ENCODE measurements at places on chromosomes 12 and 14.

- no peak for DNase-seq
Observed at GRCh38 chr12:3667485-3667884, 85.4 kb downstream of the CRACR2A start.

GRCh38 chr14:53391631-53392285 is 238.6 kb upstream of the DDHD1 start:
- peak; percentile 96 for DNase-seq

- peak; percentile 14 for DNase-seq
Observed at GRCh38 chr14:71228711-71229110, 321.5 kb downstream of the PCNX1 start.

DNA sequence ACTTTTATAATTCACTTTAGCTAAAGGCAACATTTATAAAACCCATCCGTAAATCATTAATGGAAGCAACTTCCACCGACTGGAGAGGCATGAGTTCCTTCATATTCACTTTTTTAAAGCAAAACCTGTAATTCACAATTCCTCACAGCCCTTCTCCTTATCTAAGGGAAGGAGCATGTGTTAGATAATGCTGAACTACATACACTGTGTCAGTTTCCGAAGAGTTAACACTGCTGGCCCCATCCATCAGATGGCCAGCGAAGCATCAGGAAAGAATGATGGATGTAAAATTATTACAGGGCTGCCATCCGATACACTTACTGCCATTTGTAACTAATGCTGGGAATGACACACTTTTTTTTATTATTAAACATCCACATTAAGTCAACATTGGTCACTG is 392.8 kb downstream of the SOX5 start:
- no peak for DNase-seq

DNA sequence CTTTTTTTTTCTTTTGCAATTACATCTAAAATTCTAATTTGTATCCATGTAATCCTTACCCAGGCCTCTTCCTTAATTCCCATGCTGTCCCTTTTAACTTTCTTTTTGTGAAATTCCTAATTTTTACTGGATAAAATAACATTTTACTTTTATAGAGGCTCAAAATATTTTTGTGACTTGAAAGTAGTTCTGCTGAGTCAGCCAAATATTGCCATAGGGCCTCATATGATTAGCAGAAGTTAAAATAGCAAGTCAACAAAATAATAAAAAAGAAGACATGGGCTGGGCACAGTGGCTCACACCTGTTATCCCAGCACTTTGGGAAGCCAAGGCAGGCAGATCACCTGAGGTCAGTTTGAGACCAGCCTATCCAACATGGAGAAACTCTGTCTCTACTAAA is 2.0 kb downstream of the C3AR1 start:
- no peak for DNase-seq

GRCh38 chr12:113405694-113406093 is 2.0 kb upstream of the SDS start:
- no peak for DNase-seq

DNA sequence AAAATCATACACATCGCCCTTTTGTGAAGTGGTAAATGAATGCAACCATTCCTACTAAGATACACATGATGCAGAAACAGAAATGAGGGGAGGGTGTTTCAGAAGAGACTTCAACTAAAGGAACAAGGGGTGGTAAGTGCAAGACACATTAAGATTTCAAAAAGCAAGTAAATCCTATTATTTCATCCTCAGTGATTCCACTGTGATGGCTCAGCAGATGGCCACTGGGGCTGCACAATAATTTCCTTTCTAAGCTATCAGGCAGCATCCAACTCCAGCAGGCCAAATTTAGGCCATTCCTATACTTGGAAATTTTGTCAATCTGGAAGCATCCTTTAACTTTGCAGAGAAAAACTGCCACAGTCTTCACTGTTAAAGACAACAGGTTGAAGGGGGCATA is 272.4 kb downstream of the NELL2 start:
- DNase-seq: no peak

DNA sequence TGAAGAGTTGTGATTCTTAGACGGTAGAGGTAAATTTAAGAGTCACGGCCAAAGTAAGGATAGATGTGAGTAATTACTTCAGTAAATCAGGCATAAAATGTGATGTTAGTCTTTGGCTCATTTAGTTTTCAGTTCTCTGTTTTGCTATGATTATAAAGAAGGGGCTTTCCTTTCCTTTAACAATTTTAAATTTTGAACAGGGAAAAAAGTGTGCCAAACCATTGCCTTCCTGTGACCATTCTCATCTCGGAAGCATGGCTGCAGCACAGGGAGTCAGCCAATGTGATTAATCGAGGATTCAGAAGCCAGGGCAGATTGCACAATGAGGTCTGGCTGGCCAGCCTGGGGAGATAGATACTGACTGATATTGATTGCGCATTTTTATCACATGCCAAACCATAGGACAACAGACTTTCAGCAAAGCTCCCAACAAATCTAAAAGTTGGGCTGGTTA is 480.2 kb upstream of the PRICKLE1 start:
- DNase-seq: peak; percentile 3

DNA sequence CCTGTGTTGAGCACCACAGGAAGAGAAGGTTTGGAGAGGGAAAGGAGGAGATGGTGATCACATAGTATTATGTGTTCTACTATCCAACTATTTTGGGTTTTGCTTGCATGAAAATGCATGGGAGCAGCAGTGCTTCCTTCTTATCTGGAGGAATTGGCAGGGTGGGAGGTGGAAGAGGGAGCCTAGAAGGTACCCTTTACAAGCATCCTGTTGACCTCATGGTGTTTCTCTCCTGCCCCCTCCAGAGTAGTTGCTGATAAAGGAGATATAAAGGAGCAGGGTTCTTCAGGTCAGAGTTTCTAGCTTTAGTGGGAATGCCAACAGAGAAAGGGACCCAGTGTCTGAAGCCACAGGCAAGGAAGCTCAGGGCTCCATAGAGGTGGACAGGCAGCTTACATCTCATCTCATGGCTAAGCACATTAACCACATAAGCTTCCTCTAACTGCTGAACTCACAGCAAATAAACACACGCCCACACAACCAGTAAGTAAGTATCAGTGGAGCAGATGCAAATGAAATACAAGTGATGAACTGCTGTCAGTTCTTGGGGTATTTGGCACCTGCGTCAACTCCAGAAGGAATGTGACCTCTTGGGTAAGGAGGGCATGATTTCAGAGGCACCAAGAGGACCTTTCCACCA is 174.2 kb upstream of the SLC38A2 start:
- DNase-seq: peak; percentile 71
